ENCODE measurements at places on chromosomes 2 and 18.

DNA sequence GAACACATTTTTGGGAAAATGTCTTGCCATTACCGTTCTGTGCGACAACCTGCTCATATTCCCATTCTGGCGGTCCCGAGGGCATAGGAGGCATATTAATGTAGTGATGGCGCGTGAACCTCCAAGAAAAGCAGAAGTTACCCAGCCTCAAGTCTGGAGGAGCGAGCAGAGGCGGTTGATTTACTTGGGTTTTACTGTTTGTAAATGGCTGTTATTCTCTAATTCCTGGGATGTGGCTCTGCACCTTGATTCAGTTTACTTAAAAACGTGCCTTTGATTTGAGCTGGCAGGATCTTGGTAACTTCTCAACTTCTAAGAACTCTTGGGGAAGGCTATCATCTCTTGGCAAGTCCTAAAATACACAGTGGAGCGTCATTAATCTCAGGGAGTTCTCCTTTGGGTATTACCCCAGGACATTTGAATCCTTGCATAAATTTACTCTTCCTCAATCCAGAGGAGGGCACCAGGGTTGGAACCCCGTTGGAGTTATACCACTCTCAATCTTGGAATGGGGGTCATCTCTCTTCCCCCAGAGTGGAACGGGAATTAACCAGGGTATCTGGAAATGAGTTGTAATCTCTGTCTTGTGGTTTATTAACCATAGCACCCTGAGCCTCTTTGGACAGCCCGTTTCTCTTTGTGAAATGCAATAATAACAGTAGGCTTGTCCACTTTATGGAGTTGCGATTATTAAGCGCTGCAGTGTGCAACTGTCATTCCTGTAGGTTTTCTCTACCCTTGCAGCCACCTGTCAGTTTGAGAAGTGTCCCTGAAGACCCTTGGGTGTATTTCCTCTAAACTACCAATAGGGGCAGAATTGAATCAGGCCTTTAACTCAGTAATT is 2.1 kb downstream of the HK2 start:
- DNase-seq: no peak

DNA sequence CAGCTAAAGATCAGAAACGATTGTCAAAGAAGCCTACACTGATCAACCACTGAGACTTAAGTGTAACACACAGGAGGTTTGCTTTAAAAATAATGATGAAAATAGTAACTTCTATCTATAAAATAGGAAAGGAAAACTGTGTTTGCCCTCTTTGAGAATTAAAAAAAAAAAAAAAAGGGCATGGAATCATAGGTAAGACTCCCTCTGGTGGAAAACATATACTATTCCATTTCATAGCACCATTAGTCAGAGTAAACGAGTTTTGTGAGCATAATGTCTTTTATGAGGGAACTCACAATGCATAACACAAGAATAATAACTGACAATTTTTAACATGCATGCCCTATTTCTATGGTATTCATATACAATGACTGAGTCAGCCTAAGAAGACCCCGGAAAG is 36.3 kb downstream of the SLC35F5 start:
- no peak for DNase-seq

- DNase-seq: no peak
Measured at GRCh38 chr2:96556441-96557330, 20.1 kb downstream of the ARID5A start.

- DNase-seq: no peak
Measured at GRCh38 chr2:46119453-46119852, 177.8 kb upstream of the EPAS1 start.

- DNase-seq: no peak
Measured at GRCh38 chr2:21299411-21299810, 175.6 kb downstream of the TDRD15 start.

DNA sequence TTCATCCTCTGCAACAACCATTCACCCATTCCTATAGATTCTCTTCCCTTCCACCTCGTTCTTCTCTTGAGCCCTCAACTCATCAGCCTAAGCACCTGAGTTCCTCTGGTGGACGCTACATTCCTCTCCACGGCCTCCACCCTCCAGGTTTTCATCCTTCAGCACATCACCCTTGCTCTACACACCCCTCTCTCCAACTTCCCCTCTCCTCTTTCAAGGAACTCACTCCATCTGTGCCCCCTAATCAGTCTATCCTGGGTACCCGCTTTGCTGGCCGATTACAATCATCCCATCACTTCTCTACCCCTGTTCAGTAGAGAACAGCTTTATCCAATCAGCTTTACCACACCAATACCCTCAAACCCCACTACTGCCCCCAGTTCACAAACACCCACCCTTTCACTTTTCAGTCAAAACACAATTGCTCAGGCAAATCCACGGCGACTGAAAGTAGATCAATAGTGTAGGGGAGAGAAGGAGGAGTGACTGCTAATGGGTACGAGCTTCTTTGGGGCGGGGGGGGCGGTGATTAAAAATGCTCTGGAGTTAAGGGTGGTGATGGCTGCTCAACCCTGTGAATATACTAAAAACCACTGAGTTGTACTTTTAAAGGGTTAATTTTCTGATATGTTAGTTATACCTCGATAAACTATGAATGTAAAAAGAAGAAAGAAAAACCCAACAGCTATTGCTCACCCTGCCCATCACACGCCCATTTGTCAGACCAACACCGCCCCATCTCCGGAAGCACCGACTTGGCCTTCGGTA is 857 bp downstream of the DYM start:
- no peak for DNase-seq

DNA sequence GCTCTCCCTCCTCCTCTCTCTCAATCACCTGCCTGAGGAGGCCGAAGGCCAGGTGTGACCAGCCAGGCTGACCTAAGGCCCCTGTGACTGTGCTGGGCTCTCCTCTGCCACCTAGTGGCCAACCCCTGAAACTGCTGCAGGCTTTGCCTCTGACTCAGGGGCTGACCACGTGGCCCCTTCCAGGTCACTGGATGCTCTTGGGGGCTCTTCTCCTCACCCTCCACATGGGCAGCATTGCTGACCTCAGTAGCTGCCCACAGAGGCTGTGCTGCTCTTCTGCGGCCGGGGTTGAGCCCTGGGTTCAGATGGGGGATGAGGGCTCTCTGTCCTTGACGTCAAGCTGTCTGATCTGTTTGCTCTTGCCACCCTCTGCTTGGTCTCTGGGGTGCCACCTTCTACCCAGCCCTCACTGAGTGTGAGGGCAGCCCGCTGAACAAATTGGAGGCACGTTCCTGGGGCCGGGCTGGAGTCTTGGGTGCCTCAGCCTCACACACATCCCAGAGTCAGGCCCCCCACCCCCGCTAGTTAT is 122.7 kb downstream of the TWIST2 start:
- DNase-seq: no peak

DNA sequence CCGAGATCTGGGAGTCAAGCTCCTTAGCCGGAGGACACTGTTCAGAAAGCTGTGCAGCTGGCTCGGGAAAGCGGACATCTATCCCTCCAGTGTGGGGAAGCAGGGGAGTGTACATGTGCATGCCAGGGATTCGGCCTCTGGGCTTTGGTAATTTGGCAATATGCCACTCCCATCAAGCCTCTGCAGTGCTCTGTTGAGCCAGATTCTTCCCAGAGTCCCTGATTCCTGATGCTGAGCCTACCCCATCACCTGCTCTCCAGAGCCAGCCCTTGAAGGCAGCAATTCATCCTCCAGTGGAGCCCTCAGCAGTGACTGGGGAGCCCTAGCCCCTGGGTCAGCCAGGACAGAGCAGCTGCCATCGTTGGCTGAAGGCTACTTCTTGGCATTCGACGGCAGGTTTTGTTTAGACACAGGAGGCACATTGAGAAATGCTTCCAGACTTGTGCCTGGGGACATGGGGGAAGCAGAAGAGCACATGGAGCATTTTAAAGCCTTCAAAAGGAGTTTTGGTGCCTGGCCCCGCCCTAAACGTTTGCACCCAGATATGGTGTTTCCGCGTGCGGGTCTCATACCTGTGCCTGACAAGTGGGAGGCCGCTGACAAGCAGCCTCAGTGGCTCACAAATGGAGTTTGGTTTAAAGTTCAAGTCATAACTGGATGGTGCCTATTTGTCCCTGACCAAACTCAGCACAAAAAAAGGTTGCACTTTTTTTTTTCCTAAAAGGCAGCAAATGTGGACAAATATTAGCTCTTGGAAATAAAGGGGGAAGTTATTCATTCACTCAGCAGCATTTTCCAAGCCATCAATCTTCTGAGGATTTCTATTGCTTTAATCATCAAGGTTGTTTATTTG is 272.8 kb downstream of the CYRIA start:
- DNase-seq: no peak

DNA sequence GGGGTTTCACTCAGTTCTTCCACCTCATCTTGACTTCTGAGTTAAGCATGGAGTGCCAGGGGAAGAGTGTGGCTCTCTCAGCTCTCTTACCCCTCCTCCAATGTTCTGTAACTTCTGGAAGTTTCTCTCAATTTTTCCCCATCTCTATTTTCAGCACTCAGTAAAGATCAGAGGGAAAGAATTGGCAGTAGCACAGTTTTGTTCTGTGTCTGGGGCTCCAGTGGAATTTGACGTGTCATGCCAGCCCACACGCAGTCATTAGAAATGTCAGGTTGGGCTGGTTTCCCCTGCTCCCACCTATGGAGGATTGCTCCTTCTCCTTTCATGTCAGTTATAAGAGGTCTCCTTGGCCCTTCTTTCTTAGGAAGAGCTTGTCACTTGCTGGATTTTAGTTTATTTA is 104.6 kb upstream of the COL3A1 start:
- DNase-seq: no peak

DNA sequence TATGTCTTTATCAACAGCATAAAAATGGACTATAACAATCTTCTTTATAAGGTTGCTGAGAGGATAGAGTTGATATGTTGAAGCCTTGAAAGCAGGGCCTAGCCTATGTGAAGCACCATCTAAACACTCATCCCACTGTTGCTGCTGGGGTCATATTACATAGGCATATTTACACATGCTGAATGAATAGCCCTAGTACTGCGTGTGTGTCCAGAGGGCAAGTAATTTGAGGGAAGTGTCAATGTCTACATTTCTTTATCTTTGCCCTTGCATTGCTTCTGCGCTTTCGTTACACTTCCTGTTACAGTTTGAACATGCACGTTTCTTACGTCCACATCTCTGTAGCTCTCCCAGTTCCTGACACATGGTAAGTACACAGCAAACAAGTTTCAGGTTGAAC is 280.3 kb upstream of the ATP5MC3 start:
- no peak for DNase-seq

DNA sequence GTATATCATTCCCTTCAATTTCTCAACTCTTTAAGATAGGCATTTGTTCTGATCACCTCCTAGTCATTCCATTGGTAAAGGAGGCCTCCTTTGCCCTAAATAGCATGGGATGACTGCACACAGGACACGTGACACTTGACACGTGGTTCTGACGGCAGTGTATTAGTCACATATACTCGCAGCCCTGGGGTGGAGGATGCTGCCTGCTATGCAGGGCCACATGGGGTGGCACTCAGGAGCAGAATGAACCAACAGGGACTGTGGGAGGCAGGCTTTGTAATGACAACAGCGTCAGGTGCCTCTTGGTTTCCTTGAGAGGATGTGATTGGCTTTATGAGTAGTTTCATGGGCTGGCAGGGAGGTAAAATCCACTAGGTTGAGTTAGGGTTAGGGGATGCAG is 9.3 kb upstream of the KCNS3 start:
- DNase-seq: no peak

GRCh38 chr18:35441857-35442595 is 55.7 kb downstream of the INO80C start:
- DNase-seq: no peak

DNA sequence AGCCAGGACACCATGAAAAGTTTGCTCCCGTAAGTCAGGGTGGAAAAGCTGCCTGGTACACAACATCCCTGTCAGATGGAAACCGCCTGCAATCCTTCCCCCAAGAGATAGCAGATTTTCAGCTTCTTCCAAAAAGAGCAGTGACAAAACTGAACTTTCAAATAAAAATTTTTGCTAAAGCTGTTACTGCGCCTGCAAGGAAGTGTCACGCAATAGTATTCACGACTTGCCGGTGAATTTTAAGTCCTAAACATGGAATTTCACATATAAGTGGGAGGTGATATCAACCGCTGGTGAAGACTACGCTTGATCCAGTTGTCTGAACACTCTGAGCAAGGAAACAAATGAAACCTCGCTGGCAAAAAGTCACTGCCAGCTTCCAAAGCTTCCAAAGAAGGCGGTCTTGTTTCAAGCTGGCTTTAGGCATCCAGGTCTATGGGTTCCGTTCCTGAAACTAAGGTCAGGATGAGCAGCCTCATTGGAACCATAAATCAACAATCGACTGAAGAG is 2.8 kb downstream of the COL6A3 start:
- DNase-seq: no peak

DNA sequence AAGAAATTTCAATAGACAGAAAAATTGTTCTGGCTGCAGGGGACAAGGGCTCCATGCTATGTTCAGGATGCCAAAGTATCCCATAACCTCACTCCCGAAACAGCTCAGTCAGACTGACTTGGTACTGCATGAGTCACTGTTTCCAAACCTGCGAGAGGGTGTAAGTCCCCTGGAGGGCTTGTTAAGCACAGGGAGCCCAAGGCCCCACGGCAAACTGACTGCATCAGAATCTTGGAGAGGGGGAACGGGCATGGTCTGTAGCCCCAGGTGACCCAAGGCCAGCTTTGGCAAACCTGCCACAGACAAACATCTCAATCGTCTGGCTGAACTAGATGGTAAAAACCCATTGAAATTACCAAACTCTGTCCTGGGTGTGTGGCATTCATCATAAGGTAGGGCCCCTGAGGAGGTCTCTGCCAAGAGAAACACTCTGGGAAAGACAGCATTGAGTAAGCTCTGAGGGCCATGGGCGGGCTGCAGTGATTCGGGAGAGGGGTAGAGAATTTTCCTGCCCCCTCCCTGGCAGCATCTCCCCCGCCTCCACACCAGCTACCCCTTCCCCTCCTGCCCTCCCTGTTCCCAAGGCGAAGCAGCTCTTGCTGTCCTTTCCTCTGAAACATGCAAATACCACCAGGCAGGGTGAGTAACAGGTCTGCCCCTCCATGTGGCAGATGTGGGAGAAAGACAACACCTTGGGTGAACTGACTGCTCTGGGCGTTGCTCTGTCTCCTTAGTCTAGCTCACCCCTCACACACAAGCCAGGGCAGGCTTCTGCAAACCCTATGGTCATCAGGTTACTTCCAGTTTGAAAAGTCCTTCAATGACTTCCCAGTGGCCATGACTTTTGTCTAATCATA is 274.7 kb upstream of the SIX2 start:
- DNase-seq: no peak

DNA sequence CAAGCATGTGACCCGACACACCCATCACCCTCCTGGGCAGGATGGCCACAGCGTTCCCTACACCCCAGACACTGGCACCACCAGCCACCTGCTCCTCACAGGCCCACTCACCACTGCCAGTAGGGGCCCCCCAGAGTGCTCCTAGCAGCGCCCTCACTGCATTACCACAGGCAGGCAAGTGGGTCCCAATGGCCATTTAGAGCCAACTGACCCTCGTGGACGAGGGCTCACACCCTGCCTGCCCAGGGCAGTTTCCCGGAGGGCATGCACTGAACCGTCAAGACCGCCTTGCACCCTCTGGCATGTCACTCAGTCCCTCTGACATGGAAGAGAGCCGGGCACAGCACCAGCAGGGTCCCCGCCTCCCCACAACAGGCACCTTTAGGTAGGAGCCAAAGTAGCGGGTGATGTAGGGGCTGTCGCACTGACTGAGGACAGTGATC is 7.3 kb downstream of the STK25 start:
- no peak for DNase-seq
